NCI-H2081 treated with DMSO at 0.1 percent for 48 hours (cell line): ENCODE measurements at places on chromosomes 3 and 15.
A peak's percentile ranks its signal among the peaks of the same experiment; 100 is the strongest.

- DNase-seq, result no peak
Observed at GRCh38 chr3:194249323-194250097, 101.6 kb downstream of the CPN2 start.

DNA sequence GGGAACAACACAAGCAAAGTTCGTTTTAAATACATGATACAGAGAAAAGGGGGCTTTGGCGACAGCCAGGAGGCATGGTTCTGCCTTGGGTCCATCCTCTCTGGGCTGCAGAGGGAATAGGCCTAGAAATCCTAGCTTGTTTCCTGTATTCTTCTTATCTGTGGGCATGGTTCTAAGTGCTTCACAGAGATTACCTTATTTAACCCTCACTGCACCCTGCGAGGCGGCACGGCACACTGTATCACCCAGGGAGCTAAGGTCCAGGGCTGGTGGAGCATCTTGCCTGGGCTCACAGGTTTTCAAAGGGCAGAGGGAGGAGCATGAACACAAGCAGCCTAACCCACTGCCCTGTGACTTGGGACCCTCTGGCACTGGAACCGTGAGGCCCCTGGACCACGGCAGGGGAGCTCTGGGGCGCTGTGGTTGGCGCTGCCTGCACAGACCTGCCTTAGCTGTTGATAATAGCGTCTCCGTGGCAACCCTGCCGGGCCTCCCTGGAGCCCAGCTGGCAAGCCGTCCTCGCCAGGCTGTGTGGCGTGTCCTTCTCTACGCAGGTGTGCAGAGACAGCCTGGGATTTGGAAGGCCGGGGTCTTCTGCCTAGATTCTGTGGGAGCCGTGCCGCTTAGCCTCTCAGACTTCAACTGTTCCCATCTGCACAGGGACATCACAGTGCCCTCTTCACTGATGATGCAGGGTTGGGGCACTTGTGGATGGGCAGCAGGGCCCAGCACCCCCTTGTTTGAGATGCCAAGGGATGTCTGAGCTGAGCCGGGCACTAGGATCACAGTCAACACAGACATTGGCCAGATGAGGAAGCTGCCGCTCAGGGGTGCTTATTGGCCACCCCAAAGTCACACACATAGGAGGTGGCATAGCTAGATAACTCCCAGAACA is 154.6 kb upstream of the TLE3 start:
- DNase-seq, result no peak

DNA sequence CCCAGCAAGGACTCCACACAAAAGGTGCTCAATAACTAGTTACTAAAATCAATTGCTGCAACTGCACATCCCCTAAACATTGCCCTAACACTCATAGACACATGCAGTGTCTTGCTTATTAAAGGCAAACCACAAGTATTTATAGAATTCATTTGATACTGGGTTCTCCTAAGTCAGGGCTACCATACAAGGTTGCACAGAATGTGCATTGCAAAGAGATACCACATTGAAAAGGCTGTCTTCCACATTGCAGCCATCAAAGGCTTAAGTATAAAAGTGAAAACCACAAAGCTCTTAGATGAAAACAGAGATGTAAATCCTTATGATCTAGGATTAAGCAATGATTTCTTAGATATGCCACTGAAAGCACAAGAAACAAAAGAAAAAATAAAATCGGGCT is 33.6 kb upstream of the TOPAZ1 start:
- DNase-seq, result no peak

DNA sequence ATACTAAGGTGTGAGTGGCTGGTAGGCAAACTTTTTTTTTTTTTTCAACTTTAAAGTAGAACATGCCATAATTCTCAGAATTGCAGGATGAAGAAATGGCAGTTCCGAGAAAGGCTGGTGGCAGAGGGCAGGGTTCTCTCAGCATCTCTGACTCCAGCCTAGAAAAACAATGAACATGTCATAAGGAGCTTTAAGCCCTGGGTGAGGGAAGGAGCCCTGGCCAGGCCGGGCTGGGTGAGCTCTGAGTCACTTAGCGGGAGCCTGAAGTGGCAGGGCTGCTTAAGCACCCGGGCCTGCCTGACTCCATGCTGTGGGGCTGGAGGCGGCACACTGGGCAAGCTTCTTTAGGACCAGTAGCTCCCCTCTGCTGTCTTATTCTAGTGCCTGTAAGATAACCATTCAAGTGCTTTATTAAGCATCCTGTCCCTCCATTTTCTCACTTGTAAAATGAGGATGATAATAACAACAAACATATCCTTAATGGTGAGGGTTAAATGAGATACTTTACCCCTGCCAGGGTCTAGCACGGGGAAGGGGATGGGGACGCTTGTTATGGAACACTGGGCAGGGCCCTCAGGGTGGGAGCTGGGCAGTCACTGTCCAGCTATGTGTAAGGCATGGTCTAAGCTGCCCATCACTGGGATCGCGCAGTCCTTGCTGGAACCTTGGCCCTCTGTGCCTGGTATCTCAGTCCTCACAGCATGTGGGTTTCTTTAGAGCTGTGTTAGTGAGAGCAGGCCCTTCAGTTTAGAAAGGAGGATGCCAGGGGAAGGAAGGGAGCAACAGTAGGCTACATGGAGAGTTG is 18.4 kb downstream of the SMAD6 start:
- no peak for DNase-seq

- DNase-seq, result peak; percentile 86
Observed at GRCh38 chr3:56795829-56796185, 5.9 kb downstream of the ARHGEF3 start.

DNA sequence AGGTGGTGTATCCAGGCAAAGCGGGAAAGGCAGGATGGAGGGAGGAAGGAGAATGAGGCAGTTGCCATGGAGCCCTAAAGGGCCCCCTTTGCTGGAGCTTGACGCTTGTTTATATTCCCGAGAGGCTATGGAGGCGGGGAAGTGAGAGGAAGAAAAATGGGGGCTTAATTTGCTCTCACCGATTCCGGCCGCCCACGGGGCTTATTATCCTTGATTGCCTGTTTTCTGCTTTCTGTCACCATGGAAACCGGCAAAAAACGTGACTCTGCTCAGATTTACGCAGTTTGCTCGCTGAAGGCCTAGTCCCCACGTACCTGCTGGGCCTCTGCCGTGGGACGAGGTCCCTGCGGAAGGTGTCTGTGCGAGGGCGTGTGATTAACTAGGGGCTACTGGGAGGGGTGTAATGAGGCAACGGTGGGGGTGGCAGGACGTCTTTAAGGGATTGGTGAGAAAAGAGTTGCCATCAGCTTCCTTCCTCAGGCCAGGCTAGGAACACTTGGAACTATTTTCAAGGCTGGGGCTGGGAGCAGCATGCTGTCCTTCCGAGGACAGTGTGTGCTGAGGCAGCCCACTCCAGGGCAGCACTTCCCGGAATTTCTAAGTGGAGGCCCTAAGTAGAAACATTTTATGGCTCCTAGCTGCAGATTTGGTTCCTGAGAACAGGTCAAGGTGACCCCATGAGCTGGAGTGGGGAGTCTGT is 110.8 kb upstream of the NDN start:
- no peak for DNase-seq

DNA sequence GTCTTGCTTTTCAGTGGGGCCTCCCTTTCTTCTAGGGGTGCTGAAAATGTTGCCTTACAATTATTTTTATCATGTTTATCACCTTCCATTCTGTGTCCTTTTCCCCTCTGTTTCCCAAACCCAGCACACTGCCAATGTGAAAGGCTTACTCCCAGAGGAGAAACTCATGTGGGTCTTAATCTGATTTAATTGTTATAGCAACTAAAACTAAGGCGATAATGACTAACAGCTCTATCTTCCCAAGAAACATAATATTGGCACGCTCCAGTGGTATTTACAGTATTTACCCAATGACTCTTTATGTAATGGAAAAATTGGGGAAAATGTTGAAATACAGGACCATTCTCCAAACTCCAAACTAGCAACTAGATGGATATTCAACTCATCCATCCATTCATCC is 58.4 kb downstream of the MESD start:
- no peak for DNase-seq

- no peak for DNase-seq
Observed at GRCh38 chr3:133192967-133193366, 154.8 kb downstream of the TMEM108 start.

DNA sequence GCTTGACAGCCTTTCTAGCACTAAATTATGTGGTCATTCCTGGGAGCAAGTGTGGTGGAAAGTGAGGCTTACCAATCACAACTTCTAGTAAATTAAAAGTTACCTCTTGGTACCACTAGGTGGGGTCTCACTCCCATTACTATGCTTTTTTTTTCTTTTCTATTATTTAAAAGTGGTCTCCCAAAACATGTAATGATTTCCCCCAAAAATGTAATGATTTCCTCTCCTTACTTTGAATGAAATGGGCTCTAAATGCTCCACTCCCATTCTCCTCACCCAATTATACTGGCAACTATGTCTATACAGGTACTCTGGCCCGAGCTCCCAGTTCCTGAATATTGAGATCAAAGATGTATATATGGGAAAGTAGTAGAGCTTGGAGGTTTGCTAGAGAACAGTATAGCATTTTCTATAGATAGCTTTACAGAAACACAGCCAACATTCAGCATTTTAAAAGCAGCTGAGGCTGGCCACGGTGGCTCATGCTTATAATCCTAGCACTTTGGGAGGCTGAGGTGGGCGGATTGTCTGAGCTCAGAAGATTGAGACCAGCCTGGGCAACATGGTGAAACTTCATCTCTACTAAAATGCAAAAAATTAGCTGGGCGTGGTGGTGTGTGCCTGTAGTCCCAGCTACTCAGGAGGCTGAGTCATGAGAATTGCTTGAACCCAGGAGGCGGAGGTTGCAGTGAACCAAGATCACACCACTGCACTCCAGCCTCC is 70.9 kb downstream of the DCUN1D1 start:
- peak; percentile 28 for DNase-seq

DNA sequence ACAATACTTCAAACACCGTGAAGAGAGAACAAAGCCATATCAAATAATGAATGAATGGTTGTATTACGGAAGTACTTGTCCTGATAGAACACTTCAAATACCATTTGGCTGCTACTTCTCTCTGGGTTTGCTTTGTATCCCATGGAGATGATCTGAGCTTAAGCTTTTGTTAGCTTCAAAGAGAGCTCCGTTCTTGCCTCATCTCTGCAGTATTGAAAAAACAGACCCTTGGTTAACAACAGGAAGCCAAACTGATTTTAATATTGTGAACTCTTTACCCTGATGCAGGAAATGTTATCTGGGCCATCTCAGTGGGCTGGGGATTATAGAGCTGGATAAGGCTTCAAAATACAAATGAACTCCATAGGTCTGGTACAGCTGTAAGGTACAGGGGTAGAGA is 101.0 kb downstream of the CHL1 start:
- no peak for DNase-seq

DNA sequence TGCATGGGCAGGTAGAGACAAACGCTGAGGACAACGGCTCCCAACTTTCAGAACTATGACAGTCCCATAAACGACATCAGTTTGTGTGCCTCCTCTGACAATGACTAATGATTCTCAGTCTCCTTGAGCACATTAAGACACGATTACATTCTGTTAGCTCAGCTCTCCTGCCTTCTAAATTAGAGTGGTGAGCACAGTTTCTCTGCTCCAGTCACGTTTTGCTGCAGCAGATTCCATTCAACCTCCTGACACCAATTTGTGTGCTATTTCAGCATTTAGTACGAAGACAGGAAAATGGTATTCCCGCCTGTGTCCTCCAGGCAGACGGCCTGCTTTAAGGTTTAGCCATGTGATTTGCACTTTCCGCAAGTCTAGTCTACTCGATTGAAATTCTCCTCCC is 458.4 kb upstream of the CFAP20DC start:
- no peak for DNase-seq

DNA sequence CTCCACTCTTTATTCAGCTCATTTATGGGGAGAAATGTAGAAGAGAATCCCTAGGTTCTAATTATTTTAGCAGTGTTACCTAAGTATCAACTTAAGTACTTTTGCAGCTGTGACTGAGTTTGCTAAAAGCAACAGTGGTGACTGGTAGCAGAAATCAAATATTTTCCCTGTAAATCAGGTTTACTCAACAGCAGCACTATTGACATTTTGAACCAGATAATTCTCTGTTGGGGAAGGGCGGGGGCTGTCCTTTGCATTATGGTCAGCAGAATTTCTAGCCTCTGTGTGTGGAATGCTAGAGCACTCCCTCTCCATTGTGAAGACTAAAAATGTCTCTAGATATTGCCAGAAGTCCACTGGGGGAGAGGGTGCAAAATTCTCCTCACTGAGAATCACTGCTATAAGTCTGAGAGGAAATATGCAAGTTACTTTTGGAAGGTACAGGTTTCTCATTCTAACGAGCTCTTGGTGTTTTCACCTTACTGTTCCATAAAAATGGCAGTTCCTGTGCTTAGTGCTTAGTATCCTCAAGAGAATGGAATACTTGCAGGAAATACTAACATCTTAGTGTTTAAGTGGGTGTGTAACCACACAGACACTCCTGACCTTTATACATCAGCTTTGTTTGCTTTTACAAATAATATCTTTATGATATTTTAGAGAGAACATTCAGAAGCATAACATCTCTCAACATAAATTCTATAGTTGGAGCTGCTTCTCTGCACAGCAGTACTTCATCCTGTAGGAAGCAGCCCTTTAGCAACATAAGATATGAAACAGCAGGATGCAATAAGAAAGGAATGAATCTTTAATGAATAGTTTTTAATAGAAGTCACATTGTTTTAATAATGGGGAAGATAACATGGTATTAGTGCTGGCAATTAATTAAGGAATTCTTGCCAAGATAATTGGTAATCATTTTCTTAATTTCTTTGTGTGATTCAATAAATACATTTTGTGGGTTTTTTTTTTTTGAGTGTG is 246.5 kb upstream of the GOLIM4 start:
- no peak for DNase-seq

DNA sequence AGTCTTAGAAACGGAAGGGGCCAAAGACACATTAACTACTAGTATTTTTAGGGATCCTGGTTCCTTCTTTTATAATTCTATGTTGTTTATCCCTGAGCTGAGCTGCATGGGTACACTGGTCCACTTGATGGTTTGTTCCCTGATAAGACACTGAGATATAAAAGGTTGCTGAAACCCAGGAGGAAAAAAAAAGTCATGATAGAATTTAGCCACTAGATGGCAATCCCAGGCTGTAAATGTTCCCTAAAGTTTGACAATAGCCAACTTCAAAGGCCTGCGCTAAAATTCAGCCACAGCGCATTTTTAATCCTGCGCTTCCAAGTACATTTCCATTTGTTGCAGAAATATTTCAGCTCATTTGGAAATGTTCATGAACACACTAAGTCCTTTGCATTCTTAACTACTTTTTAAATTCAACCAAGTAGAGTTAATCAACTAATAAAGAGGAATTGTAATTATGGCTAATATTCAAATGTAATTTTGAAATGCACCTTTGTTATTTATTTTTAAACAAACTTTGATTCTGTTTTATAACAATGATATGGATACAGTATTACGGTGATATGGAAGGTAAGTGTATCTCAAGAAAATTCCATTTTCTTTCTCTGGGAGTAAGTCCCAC is 249.3 kb upstream of the FEZF2 start:
- peak; percentile 14 for DNase-seq
